ENCODE measurements at places on chromosomes 1 and 21.

GRCh38 chr1:59041646-59042277 is 255.1 kb upstream of the FGGY start:
- peaks cover 13% of the 10 kb centered on the region for H3K36me3 ChIP-seq
- peaks cover 32% of the 10 kb centered on the region for H3K4me1 ChIP-seq
- no peaks in the 10 kb centered on the region for H3K27me3 ChIP-seq
- DNase-seq = no peak
- H3K27ac ChIP-seq = no peak overlapping the region

GRCh38 chr1:78101514-78101913 is 55.7 kb downstream of the GIPC2 start:
- no peaks in the 10 kb centered on the region for H3K4me1 ChIP-seq
- no peak for DNase-seq
- no peak overlapping the region for H3K4me3 ChIP-seq
- no peaks in the 10 kb centered on the region for H3K36me3 ChIP-seq
- no peak overlapping the region for H3K27ac ChIP-seq
- no peaks in the 10 kb centered on the region for H3K27me3 ChIP-seq

GRCh38 chr1:34346128-34346527 is 169.4 kb downstream of the C1orf94 start:
- no peak overlapping the region for H3K4me3 ChIP-seq
- H3K36me3 ChIP-seq = no peaks in the 10 kb centered on the region
- H3K4me1 ChIP-seq = no peaks in the 10 kb centered on the region

GRCh38 chr1:204813522-204813921 is 57.1 kb upstream of the NFASC start:
- H3K27me3 ChIP-seq = peaks cover 47% of the 10 kb centered on the region
- no peak for DNase-seq
- H3K4me1 ChIP-seq = no peaks in the 10 kb centered on the region

DNA sequence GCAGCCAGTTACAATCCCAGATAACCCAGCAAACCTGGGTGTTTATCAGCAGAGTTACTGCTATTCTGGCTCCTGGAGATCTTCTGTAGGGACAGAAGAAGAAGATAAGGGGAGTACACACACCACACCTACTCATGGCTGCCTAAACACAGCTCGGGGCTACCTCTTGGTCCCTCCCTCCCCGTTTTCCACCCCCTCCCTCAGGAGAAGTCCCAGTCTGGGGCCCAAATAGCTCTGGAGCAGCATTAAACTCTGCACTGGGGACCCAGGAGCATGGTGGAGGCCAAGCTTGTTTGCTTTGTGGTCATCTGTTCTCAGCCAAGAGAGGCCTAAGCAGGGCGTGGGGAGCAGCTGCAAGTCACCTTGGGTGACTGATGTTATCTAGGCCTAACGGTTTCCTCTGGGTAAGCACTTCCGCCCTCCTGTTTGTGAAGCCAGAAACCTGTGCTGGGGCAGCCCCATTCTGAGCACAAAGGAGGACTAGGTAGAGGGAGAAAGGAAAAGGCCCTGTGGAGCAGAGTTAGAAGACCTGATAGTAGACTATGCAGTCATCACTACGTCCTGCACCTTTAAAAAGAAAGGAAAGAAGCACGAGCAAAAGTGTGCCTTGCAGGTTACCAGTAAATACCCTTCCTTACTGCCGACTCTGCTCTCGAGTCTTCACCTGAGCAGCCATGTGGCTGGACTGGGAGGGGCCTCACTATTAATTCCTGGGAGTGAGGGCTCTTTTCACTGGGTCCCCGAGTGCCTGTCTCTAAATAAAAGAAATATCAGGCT is 2.0 kb upstream of the RCSD1 start:
- no peaks in the 10 kb centered on the region for H3K27me3 ChIP-seq
- peak overlapping the region; percentile 83 for H3K4me3 ChIP-seq
- H3K27ac ChIP-seq = peak overlapping the region; percentile 98
- peak; percentile 93 for DNase-seq
- peaks cover 31% of the 10 kb centered on the region for H3K36me3 ChIP-seq

Data from activated CD8-positive, alpha-beta memory T cell treated with anti-CD3 and anti-CD28 coated beads, Interleukin-2, amount 10 ng/mL, durations not matched to agents 7 days and 5 days (primary cell).